ENCODE measurements at places on chromosomes 13 and 19. TPM values are rescaled to one million over a fixed set of nuclear protein-coding genes. Genes with fewer than 3 reads are reported as not detected.

Gene MCEMP1
- not detected for total RNA-seq

DNA sequence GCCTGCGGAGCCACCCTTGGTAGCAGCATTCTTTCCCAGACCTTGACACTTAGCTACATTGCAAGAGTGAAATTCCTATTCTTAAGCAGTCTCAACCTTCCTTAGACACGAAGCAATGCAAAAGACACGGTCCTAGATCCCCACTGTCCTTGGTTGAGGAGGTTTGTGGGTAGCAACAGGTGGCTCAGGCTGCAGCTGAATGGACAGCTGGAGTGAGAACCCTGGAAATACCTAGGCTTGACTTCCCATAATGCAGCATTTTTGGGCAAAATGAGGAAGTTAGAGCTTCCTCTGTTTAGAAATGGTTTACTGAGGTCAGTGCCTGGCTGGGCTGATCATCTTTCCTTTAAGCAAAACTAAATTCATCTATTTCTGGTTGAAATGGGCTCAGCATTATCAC, 296.6 kb downstream of the RFC3 start:
- DNase-seq, result no peak

- no peak for DNase-seq
These were observed 48.7 kb downstream of the CCNE1 start for GRCh38 chr19:29860492-29860891.

DNA sequence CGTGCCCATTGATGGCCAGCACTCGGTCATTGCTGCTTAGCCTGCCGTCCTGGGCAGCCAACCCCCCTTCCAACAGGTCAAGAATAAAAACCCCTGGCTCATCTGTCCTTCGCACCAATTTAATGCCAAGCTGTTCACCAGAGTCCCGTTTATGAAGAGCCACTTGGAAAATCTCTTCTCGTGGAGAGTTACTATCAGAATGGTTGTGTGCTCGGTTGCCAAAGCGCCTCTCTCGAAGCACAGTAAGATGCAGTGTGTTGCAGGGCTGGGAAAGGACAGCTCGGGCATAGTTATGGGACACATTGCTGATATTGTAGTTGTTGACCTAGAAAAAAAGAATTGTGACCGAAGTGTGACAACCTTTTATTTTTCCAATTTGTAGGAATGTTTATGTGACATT, 57.9 kb downstream of the LNX2 start:
- DNase-seq, result no peak
